Regular cardiac myocyte (primary cell): ENCODE measurements at places on chromosomes 16 and 17. TPM values are rescaled to one million over a fixed set of nuclear protein-coding genes. Genes with fewer than 3 reads are reported as not detected.

RPRML gene
- total RNA-seq, result not detected in 2 replicates

ITGAX gene
- total RNA-seq, result under 0.01 and 0.28 TPM in 2 replicates

DYNLL2 gene
- total RNA-seq, result 16.9 and 30.5 TPM in 2 replicates

SLC47A2 gene
- total RNA-seq, result not detected in 2 replicates

GINS3 gene
- total RNA-seq, result 1.4 and 7.1 TPM in 2 replicates

ASGR2 gene
- not detected in 2 replicates for total RNA-seq
